ENCODE measurements at places on chromosomes 12 and 14.

DNA sequence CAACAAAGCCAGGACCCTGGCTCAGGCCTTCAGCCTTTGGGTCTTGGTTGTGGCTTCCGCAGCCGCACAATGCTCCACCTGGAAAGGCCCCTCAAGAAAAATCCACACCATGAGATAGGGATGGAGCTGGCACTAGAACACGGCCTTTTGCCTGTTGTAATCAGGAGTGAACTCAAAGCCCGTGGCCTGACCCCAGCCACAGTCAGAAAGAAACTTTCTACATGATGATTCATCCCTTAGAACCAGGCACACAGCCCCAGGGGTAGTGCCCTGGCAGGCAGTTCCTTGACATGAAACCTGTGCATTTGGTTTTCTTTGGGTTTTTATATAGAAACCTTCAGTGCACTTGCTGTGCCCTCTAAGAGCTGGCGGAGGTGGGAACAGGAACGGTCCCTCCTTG, 5.1 kb downstream of the CLMN start:
- DNase-seq = no peak

DNA sequence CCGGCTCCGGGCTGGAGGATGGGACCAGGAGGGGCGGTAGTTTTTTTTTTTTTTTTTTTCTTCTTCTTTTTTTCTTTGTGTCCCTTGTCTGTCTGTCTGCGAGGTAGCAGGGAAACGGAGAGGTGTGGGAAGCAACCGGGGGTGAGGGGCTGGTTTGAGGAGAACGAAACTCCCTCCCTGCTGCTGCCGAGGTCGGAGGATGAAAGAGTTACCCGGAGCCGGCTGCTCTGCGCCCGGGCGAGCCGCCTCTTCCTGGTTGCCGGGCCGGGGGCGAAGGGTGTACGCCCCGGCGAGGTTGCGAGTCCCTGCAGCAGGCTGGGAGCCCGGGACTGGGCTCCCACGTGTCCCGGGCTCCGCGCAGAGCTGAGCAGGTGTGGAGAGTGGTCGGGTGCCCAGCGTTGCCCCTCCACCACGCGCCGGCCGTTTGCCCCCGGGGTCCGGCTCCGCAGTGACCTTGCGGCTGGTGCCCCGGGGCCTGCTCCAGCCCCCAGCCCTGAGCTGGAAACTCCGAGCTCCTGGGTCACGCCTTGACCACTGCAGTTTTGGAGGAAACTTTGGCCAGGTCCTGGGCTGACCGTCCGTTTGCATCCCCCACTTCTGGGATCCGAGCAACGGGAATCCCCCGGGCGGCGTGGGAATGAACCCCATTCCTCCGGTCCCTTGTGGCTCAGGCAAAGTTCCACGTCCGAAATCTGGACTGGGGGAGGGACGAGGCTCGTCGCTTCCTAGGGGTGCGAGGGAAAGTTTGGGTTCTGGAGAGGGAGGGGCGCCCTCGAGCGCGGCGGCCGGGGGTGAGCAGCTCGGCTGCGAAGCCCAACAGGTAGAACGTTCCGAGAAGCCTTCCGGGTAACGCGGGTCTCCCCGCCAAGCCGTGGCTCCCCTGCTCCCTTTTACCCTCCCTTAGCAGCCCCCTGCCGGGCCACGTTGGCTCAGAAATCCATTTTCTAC, 1.3 kb downstream of the CHST11 start:
- peak; percentile 48 for DNase-seq

DNA sequence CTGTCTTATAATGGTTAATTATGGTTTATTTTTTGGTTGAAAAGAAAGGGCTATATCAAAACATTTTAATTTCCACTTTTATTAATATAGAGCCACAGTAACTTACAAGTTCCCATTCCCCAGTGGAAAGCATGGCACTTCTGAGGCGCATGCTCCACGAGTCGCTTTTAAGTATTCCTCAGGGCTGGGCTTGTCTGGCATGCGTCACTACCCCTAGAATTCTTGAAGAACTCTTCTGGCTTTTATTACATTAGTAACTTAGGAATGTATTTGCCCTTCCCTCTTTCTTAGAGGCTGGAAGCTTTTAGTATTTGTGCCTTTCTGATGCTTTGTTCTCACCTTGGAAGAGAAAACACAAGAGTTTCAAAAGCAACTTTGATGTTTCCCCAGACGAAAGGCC, 81.1 kb downstream of the ESR2 start:
- DNase-seq = no peak

- no peak for DNase-seq
Observed at GRCh38 chr12:11713202-11713601, 63.7 kb downstream of the ETV6 start.

DNA sequence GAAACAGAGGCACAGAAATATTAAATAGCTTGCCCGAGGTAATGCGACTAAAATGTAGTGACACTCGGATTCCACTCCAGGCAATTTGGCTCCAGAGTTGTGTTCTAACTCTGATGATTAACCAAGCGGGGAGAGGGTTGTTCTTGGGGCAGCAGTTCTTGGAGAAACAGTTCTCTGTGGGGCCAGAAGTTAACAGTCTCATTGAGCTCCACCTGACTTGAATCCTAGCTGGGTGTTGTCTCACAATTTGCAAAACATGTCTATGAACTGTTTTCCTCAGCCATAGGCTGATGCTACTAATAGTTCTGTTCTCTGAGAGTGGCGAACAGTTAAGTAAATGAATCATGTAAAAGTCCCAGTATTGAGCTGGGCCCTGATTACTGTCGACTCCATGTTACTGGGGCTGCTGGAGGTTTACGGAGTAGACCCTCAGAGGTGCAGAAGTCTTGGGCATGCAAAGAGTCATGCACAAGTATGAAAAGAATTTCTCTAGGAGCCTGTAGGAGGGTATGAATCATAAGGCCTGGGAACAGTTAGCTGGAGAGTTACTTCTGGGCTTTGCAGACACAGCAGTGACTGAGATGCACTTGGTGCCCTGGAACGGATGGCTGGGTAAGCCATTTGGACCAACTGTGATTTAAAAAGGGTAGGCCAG, 15.4 kb upstream of the NIN start:
- DNase-seq = no peak

- DNase-seq = no peak
Observed at GRCh38 chr12:51891843-51892242, 3.9 kb downstream of the ANKRD33 start.

- no peak for DNase-seq
Observed at GRCh38 chr14:73211251-73212040, 25.9 kb upstream of the PAPLN start.

GRCh38 chr12:74791365-74791764, 253.7 kb downstream of the ATXN7L3B start:
- no peak for DNase-seq

GRCh38 chr12:31714406-31715271, 14.2 kb downstream of the AMN1 start:
- DNase-seq = no peak

DNA sequence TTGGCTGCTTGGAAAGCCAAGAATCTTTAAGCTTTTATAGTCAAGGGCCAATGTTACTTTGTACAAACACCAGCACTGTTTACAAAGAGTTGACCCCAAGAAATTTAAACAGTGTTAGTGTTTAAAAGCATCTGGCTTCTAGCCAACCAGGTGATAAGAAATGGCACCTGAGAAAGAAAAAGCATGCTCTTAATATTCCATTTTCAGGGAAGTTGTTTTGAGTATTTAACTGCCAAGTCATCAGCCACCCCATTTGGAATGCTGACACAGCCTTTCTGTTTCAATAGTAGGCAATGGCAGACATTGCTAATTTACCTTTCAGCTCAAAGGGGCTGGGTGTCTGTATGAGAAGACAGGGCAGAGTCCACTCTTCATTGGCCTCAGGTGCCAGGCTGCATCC, 3.7 kb upstream of the SLC35F4 start:
- no peak for DNase-seq

GRCh38 chr12:112961074-112961473, 17.2 kb upstream of the OAS2 start:
- DNase-seq = no peak

DNA sequence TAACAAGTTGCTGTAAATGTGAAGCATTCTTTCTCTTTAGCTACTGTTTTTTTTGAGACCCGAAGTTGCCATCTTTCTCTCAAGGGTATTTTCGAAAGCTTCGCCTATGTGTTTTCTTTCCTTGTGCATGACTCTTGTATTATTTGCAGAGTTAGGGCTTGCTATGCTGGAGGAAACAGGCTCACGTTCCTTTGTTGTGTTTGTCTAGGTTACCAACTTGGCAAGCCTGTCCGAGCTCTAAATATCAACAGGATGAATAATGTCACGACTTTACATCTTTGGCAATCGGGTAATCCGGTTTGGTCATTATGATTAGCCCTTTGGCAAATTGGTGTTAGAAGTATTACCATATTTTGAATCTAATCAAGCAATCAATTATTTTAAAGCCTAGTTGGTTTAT, 15.9 kb upstream of the ATP6V0A2 start:
- no peak for DNase-seq

DNA sequence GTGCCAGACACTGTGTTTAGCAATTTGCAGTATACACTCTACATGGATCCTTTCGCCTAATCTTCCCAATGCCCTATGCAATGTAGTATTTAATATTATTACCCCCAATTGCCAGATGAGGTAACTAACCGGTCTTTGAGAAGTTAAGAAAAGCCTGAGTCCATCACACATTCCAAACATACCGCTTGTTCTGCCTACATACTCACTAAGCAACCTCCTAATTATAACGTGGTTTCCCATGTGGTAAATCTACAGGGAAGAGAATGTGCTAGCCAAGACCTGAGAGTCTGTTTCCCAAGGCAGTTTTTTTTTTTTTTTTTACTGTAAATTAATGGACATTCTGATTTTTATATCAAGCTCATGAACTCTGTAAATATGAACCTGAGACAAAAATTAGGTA, 37.2 kb downstream of the ATP2B1 start:
- DNase-seq = no peak

- DNase-seq = no peak
Observed at GRCh38 chr12:12202747-12203146, 64.1 kb downstream of the LRP6 start.

DNA sequence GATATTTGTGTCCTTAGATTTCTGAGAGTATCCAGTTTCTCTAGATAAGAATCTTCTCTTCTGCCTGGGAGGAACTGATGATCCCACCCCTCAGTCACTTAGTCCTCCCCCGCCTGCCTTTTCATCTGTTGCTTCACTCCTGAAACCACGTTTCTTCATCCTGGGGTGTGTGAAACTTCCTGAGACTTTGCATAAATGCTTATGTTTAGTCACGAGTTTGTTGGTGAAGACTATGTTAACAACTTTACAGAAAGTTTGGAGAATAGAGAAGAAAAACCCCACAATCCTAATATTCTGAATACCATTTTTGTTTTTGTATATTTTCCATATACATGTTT, 33.2 kb downstream of the MARK3 start:
- DNase-seq = no peak

DNA sequence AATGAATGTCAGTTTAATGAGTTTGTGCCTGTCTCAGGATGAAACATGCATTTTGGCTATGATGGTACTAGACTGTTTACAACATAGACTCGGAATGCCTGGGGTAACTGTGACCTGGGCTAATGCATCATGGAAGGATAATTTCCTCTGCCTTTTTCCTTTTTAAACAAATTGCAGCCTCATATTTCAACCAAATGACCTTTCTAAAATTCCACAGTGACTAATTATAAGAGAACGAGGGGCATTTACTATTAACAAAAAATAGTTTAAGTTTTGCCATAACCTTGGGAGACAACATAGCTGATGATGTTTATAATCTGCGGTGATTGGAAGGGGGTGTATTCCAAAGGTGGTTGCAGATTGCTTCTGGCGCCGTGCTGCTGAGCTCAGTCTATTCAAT, 1140.5 kb downstream of the GALC start:
- DNase-seq = no peak

- DNase-seq = no peak
Observed at GRCh38 chr12:130258863-130259262, 78.8 kb upstream of the PIWIL1 start.

GRCh38 chr14:65073605-65074201, 28.6 kb downstream of the MAX start:
- DNase-seq = no peak

DNA sequence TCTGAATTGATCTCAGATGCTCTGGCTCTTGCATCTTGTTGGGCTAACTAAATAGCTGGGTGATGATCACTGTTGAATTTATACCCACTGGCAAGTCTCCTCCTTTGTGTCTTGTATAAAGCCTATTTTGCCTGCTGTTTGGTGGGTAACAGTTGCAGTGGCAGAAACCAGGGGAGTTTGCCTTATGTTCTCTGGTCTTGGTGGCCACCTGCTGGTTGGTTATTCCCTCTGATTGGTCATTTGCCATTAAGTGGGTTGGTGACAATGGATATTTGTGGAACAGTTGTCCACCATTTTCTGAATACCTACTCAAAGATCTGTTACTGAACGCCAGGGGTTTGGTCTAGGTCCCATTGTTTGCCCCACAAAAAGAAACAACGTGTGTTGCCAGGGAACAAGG, 52.1 kb downstream of the AVPR1A start:
- DNase-seq = no peak

DNA sequence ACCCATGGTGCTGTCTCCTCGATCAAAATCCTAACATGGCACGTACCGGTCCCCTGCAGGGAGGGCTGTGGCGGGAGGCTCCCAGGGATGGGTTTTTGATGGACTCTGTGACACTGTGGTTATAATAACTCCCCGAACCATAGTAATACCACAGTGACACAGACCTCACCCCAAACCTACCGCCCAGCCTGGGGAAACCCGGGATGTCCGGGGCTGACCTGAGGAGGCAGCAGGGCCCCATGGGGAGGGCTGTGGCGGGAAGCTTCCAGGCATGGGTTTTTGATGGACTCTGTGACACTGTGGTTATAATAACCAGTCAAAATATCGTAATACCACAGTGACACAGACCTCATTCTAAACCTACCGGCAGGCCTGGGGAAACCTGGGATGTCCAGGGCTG, 378.0 kb downstream of the TMEM121 start:
- DNase-seq = no peak

DNA sequence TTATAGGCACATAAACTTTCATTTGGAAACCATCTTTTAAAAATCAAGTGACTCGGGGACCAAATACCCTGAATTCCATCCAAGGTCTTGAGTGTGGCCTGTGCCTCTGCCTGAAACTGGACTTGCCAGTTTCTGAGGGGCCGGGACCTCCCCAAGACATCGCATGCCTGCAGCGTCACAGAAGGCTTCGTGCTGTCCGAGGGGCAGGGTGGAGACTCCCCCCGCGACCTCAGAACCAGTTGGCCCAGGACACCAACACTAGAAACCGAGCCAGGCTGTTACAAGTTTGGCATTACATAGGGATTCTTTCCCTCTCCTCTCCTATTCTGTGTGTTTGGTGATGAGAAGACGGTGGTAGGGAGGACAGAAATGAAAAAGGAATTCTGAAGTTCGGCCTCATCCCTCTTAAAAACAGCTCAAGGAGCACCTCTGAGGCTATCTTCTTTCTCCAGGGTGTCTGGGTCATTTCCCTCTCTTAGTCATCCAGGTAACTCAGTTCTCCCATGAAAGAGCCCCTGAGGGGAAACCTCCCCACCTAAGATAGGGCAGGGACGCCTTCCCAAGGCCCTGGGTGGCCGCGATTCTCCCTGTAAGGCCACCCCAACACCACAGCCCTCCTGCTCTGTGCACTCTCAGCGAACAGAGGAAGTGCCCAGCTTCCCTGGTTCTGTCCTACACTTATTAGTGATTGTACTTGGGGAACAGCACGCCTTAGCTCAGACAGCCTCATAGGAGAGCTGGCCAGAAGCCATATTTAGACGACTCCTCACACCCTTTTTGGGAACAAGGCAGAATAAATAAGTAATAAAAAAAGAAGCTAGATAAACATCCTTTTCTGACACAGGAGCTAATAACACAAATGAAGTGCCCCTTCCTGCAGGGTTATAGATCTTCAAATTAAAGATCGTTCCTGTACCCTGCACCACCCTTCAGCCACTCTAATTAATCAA, 93.8 kb downstream of the BCL11B start:
- DNase-seq = no peak
